M059J (cell line): ENCODE measurements at places on chromosomes 11 and 22.

- peak; percentile 49 for DNase-seq
These were observed 33.5 kb upstream of the GNAZ start for GRCh38 chr22:23036684-23037428.

DNA sequence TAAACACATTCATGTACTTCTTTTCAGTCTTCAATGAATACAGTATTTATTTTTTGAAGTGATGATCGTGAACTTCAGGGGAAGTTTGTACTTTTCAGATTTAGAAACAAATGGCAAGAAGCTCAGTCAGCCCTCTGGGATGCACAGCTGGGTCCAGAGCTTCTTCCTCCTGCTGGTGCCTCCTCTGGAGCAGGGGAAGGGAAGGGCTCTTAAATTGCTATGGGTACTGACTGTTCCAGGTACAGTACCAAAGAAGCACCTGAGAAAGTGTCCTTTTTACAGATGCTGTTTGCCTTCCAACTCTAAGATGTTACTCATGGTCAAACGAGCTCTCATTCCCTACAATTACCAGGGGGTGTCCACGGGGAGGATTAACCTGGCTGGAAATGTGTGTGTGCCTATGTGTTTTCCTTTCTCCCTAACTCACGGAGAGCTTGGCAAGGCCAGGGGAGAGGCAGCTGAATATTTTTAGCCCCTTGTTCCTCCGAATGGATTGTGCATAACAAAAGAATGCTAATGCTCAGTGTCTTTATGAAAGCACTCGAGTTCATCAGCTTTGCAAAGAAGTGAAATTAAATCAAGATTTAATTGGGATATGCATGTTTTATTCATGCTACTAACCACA lies 313.7 kb upstream of the CADM1 start:
- DNase-seq: no peak

DNA sequence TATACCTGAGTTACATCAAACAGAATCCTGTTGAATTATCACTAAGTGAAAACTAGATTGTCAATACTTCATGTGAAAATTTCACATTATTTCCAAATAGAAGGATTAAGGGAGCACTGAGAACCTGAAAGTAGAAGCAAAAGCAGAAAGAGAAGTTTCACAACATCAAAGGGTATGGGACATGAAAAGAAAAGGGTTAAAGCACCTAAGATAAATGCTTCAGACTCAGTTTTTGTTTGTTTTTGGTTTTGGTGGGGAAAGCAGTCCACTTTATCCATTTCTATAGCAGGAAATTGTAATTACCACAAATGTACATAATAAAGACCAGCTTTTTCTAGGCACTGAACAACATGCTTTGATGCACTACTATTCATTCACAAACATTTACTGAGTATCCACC lies 1069.7 kb upstream of the CCDC90B start:
- no peak for DNase-seq

- no peak for DNase-seq
These were observed 63.5 kb upstream of the DRD2 start for GRCh38 chr11:113538451-113539412.

- no peak for DNase-seq
These were observed 4.6 kb downstream of the NUP160 start for GRCh38 chr11:47843361-47844055.

DNA sequence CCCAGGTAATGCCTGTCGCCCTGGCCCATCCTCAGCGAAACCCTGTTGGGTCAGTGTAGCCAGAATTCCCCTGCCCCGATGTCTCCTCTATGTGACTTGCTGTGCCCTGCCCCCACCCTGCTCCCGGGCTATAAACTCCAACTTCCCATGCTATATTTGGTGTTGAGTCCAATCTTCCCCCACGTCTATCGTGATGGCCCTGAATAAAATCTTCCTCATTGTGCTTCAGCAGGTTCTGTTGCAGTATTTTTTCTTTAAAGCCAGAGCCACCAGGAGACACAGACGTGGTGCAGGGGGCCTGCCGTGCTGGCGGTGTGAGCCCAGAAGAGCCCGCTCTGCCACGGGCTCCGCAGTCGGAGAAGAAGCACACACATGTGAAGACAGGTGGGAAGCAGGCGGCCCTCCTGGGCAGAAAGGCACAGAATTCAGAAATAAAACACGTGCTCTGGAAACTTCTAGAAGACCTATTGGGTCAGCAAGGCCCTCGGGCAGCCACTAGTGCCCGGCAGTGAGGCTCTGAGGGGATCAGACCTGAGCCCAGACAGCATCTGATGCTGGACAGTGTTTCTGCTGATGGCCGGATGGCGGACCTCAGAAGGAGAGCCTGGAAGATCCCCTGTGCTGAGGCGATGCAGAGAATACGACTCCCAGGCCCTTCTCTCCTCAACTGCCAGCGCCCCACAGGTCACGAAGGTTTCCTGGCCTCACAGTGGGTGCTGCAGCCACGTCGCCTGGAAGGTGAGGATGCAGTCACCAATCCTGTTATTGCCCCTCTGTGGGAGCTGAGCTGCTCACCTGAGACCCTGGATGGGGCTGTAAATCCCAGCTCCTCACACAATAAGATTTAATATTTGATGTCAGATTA lies 501.9 kb downstream of the BRD1 start:
- no peak for DNase-seq

GRCh38 chr11:99742501-99742900 lies 721.8 kb downstream of the CNTN5 start:
- no peak for DNase-seq

DNA sequence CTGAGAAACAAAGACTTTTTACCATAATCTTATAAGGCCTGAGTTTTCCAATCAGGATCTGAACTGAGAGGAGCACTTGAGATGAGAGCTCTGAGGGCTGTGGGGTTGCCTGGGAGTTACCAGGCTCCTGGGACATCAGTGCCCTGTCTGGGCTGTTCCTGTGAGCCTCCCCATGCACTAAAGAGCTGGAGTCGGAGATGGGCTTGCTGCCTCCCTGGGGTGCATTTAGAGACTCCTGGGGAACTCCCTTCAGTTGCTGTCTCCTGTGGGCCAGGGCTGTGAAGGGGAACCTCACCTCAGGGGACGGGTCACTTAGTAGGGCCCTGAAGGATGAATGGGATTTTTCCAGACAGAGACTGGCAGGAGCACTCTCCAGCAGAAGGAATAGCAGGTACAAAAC lies 33.3 kb downstream of the KCNC1 start:
- no peak for DNase-seq
